ENCODE measurements at places on chromosomes 3 and 15. TPM values are rescaled to one million over a fixed set of nuclear protein-coding genes. Genes with fewer than 3 reads are reported as not detected.

SLC15A2 gene
- 4.4 TPM for polyA plus RNA-seq

ONECUT1 gene
- polyA plus RNA-seq: not detected

MEGF11 gene
- 1.1 TPM for polyA plus RNA-seq

MCTP2 gene
- polyA plus RNA-seq: 0.07 TPM

SAMD7 gene
- not detected for polyA plus RNA-seq

MAGEL2 gene
- 0.98 TPM for polyA plus RNA-seq

ARL14 gene
- polyA plus RNA-seq: not detected

ZPLD1 gene
- polyA plus RNA-seq: not detected

NLGN1 gene
- 14.2 TPM for polyA plus RNA-seq

CYP1A2 gene
- polyA plus RNA-seq: not detected

C2CD4A gene
- not detected for polyA plus RNA-seq

RGMA gene
- polyA plus RNA-seq: 0.31 TPM

CLRN1 gene
- polyA plus RNA-seq: not detected

SOX14 gene
- polyA plus RNA-seq: not detected

PAQR5 gene
- polyA plus RNA-seq: 0.42 TPM

ACAN gene
- not detected for polyA plus RNA-seq

MEX3B gene
- polyA plus RNA-seq: 3.7 TPM

CKMT1A gene
- 81.7 TPM for polyA plus RNA-seq

KNSTRN gene
- 9.6 TPM for polyA plus RNA-seq

CYP19A1 gene
- polyA plus RNA-seq: not detected

PLAAT1 gene
- 8.3 TPM for polyA plus RNA-seq

RARB gene
- 3.0 TPM for polyA plus RNA-seq

ECE2 gene
- 3.1 TPM for polyA plus RNA-seq

CLDN16 gene
- not detected for polyA plus RNA-seq

ADAMTS9 gene
- polyA plus RNA-seq: not detected

PAQR9 gene
- polyA plus RNA-seq: 5.6 TPM

IGF2BP2 gene
- polyA plus RNA-seq: not detected

SOX2 gene
- 7.0 TPM for polyA plus RNA-seq

CCK gene
- polyA plus RNA-seq: not detected

ROPN1 gene
- polyA plus RNA-seq: 2.9 TPM

MAP6D1 gene
- polyA plus RNA-seq: 8.7 TPM

ANKDD1A gene
- 13.6 TPM for polyA plus RNA-seq

UROC1 gene
- polyA plus RNA-seq: not detected

CCDC9B gene
- 0.11 TPM for polyA plus RNA-seq

CORO2B gene
- 184 TPM for polyA plus RNA-seq

RYR3 gene
- polyA plus RNA-seq: 3.8 TPM

YEATS2 gene
- 2.2 TPM for polyA plus RNA-seq

CSPG5 gene
- 1.7 TPM for polyA plus RNA-seq

OSTN gene
- 1.7 TPM for polyA plus RNA-seq

WDR72 gene
- not detected for polyA plus RNA-seq

PARP15 gene
- 2.2 TPM for polyA plus RNA-seq

TIPARP gene
- 5.2 TPM for polyA plus RNA-seq

ANKRD63 gene
- not detected for polyA plus RNA-seq

LRRC3B gene
- 14.7 TPM for polyA plus RNA-seq

HEMK1 gene
- 0.97 TPM for polyA plus RNA-seq

SLC9C1 gene
- not detected for polyA plus RNA-seq

Measured in Purkinje cell (primary cell).